Stimulated activated CD4-positive, alpha-beta T cell treated with anti-CD3 and anti-CD28 coated beads, Interleukin-15, amount 100 ng/mL, for 48 hours (primary cell): ENCODE measurements at places on chromosomes 7 and 10.

DNA sequence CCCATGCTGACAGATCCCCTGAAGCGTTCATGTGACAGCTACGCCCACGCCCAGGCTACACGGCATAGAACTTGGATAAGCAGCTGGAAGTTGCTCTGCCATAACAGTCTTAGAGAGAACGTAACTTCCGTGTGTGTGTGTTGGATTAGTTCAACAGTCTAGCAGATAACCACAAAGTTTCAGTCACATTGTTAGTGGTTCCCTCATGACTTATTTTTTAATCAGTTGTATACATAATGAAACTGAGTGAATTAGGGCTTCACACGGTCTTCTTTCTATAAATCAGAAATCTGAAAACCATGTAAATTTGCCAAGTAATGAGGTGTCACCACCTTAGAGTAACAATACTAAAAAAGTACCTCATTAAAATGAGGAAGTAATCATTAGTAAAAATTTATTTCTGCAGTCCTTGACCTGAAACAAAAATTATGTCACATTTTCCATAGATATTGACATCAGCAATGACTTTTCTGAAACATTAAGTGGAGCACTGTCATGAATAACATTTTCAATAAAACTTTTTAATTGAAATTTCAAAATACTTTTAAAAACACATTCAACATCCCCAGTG, 21.7 kb upstream of the MACC1 start:
- DNase-seq = no peak

DNA sequence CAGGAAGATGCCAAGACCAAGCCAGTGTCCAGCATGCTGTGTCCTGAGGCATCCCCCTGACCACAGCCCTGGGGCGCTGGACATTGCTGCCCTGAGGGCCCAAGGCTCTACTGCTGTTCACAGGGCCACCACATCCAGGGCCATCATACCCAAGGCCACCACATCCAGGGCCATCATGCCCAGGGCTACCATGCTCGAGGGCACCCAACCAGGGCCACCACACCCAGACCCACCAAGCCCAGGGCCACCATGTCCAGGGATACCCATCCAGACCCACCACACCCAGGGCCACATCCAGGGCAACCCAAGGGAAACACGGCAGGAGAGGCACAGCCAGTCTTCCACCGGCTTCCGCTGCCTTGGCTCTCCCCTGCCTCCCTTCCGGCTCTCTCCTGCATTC, 17.1 kb downstream of the STK32C start:
- DNase-seq = no peak

GRCh38 chr10:79431891-79432831, 13.3 kb downstream of the ZCCHC24 start:
- no peak for DNase-seq

GRCh38 chr10:131812736-131813604, 87.8 kb upstream of the PPP2R2D start:
- DNase-seq = no peak

- no peak for DNase-seq
These were observed 355.0 kb downstream of the GLRX3 start for GRCh38 chr10:130491011-130491692.

DNA sequence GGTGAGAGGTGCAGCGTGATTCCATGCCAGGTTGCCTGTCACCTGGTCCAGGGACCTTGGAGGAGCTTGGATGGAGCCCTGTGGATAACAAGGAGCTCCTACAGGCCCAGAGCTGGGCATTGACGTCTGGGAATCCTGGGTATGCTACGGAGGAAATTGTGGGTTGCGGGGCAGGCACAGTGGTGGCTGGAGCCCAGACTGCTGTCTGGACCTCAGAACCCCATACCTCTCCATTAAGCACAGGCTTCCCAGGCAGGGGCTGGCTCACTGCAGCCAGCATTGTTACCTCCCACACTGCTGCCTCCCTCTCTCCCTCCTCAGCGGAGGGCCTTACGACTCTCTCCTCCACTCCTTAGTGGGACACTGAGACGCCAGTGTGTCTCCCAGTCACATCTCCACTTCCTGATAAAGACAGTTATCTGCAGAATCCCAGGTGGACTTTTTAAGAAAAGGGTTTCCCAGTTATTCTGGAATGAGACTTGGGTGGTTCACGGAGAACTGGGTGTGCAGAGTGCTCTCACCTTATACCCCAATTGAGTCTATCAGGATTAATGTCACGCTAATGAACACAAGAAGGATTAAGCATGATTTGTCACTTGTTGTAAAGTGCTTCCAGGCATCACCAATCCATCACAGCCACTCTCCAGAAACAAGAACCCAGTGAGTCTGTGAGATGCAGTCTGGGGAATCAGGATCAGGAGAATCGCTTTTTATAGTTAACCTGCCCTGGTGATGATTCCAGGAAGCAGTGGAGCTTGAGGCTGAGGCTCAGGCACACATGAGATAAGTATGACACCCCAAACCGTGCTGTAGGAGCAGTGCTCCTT, 309.4 kb downstream of the RPS24 start:
- no peak for DNase-seq

- DNase-seq = no peak
These were observed 14.7 kb downstream of the CYTH3 start for GRCh38 chr7:6257675-6258074.

DNA sequence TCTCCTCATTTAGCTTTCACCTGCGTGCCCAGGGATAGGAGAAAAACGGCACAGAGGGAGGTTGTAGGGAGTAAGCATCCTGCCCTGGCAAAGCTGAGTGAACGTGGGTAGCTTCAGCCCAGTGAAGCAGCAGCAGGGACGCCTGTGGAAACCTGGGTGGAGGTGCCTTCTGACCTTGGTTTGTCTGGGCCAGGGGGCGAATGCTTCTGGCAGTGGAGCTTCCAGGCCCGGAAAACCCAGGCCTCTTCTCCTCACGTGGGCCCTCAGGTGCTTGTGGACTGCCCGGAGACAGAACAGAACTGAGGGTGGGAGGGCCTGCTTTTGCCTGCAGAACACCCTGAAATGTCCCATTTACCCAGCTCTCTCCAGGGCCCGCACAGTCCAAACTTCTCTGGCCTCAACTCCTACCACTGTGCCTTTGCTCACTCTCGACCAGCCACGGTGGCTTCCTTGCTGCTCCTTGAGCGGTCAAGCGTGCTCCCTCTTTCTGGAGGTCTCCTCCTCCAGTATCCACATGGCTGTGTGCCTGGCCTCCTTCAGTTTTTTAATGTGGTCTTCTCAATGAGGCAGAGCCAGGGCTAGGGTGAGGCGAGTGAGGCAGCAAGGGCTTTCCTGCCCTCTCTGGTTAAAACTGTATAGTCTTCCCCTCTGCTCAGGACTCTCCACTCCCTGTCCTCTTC, 62.4 kb downstream of the TMEM209 start:
- no peak for DNase-seq

DNA sequence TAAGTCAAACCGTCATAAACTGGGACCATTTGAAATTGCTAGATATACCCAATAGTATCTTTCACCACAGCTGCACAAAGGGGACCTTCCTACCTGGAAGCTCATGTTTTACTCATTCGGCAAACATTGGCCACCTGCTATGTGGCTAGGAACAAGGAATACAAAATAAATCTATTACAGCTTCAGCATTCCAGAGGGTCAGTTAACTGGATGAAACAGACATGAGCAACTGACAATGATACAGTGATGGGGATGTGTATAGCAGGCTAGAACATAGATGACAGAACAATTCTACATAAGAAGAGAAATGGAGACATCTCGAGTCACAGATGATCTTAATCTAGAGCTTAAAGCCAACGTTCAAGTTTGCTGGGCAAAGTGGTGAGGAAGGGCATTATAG, 3.1 kb upstream of the SMURF1 start:
- DNase-seq = no peak

- no peak for DNase-seq
These were observed 71.5 kb downstream of the CYTH3 start for GRCh38 chr7:6200971-6201370.

DNA sequence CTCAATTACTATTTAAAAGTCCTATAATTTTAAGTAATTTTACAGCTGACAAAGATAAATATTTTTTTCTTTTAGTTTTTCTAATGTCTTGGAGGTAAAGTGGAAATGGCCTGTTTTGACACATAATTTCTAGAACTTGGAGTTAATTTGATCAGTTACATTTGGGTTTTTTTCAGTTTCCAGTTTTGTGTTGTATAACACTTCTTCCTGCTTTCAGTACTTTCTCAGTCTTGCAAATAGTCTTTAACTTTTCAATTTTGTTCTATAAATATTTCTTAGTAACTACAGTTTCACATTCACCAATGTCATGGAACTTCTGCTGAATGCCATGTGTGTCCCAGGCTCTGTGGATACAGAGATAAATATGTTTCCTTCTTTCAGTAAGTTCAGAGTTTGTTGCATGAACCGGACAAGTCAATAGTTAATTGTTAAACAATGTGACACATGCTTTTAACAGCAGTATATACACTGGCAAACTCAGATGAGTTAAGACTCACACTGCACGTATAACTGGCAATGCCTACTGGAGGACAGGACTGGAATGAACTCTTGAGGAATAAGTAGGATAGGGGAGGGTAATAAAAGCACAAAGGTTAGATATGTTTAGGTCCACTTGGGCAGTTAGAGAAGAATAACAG, 4.6 kb downstream of the SHOC2 start:
- DNase-seq = no peak

GRCh38 chr7:37713613-37714012, 30.0 kb downstream of the GPR141 start:
- DNase-seq = no peak

GRCh38 chr7:584122-584465, 64.4 kb upstream of the PDGFA start:
- peak; percentile 88 for DNase-seq

- no peak for DNase-seq
These were observed 44.6 kb downstream of the RASGEF1A start for GRCh38 chr10:43222210-43222720.

DNA sequence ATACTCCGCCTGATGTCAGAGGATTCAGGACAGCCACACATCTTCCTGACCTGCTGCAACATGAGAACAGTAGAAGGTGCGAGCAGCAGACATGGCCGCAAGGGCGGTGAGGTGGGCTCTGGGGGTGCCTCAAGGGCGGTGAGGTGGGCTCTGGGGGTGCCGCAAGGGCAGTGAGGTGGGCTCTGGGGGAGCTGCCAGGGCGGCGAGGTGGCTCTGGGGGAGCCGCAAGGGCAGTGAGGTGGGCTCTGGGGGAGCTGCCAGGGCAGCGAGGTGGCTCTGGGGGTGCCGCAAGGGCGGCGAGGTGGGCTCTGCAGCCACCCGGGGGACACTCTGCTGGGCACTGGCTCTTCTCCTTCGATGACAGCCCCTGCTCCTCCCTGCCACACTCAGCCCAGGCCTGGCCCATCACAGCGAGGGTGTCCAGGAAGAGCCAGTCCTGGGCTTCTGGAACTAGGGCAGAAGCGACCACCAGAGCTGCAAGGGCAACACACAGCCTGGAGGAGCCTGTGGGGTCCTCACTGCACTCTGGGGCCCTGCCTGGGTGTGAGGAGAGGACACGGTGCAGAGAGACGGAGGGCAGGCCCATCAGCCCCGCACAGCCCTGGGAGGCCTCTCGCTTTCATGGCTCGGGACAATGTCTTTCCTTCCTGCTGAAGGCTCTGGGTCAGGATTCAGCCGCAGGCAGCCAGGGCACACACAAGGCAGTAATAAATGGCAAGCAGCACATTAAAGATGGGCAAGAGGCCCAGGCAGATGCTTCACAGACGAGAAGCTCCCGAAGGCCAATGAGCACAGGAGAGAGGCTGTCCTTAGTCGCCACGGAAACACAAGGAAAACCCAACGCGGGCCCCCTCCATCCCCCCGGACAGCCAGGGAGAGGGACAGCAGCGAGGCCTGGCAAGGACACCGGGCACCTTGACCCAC, 42.5 kb downstream of the STK32C start:
- no peak for DNase-seq

DNA sequence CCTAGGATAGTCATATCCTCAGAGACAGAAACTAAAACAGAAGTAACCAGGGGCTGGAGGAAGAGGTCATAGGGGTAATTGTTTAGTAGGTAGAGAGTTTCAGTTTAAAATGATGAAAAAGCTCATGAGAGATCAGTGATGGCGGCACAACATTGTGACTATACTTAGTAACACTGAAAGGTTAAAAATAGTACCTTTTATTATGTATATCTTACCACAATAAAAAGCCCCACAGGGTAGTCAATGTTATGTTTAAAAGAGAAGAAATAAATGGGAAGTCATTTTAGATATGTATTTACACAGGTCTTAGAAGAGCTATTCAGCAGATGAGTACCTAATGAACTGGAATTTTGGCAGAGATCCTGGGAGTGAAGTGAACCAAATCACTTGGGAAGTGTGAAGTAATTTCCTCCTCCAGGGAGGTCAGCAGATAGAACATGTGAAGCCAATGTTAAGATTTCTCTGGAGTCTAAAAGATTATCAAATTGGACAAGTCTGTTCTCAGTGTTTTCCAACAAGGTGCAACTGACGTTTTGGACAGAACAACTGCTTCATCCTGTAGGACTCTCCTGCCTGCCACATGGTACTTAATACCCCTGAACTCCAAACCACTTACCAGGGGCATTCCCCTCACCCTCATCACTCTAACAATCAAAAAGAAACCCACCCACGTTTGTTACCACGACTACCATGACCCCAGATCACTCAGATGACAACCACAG, 6.4 kb downstream of the CDCA7L start:
- peak; percentile 51 for DNase-seq

GRCh38 chr7:65287023-65287422, 86.6 kb upstream of the ZNF92 start:
- no peak for DNase-seq

GRCh38 chr7:51357821-51358220, 41.2 kb upstream of the COBL start:
- DNase-seq = no peak

GRCh38 chr10:115129752-115130151, 36.6 kb downstream of the ATRNL1 start:
- no peak for DNase-seq

DNA sequence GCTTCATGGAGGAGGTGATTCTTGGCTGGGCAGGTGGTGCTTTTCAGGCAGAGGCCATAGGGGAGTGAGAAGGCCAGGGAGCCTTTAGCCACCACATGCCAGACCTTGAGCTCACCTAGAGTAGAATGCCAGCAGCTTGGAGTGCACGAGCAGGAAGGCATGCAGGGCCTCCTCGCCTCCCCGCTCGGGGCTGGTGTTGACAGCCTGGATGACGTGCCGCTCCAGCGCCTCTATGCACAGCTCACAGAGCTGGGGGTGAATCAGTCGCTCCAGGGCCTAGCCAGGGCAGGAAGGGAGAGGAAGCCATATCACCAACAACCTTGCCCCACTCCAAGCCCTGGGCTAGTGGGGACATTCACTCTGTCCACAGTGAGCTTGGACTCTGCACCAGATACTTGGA, 15.7 kb downstream of the HPS1 start:
- no peak for DNase-seq

- DNase-seq = no peak
These were observed 76.3 kb downstream of the FGFR2 start for GRCh38 chr10:121521794-121522556.

GRCh38 chr10:77849039-77849664, 77.4 kb downstream of the DLG5 start:
- no peak for DNase-seq

- no peak for DNase-seq
These were observed 32.1 kb upstream of the MSRB2 start for GRCh38 chr10:23063045-23063972.

GRCh38 chr7:24283554-24283896, 465 bp upstream of the NPY start:
- DNase-seq = no peak
